Fibroblast of skin of left quadriceps (primary cell): ENCODE measurements at places on chromosomes 16 and 17.

DNA sequence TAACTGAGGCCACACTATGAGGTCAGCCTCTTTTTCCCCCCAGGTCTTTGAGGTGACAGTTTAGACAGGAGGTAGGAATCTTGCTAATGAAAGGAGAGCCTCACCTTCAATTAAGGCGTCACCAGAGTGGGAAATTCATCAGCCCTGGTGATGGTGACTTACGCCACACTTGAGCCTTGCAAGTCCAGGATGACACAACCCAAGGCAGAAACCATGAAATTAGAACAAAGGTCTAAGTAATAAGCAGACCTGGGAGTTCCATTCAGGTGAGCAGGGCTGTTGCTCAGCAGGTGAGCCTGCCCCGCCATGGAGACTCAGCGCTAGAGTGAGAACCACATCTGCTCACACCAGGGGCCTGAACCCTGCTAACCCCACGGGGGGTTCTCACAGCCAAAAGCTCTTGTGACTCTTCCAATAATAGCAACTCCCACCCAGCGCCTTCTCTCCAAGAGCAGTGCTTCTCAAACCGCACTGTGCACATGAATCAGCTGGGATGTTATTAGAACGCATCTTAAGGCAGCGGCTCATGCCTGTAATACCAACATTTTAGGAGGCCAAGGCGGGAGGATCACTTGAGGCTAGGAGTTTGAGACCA lies 28.7 kb upstream of the KIFC3 start:
- no peak for DNase-seq

GRCh38 chr17:75087182-75087557 lies 584 bp upstream of the SLC16A5 start:
- no peak for DNase-seq

GRCh38 chr17:5874486-5874885 lies 195.7 kb upstream of the WSCD1 start:
- no peak for DNase-seq

GRCh38 chr16:30041841-30042240 lies 10.8 kb upstream of the TLCD3B start:
- DNase-seq, result no peak

DNA sequence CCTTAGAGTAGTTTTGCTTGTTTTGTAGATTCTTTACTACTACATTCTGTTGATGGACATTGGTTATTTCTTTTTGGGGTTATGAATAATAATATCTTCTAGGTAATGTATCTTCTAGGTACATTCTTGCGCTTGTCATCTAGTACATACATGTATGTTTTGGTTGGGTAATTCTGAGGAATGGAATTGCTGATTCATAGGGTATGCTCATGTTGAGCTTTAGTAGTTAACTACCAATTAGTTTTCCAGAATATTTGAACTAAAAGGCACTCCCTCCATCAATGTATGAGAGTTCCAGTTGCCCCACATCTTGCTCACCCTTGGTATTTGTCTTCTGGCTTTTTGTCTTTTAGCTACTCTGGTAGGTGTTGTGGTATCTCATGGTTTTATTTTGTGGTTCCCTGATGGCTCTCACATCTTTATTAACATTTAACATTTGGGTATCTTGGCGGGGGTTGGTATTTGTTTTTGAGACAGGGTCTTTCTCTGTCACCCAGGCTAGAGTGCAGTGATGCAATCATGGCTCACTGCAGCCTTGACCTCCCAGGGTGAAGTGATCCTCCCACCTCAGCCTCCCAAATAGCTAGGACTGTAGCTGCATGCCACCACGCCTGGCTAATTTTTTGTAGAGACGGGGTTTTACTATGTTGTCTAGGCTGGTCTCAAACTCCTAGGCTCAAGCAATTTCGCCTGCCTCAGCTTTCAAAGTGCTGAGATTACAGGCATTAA lies 47.1 kb downstream of the SLC6A4 start:
- no peak for DNase-seq

- peak; percentile 61 for DNase-seq
These were observed 5.6 kb upstream of the CIITA start for GRCh38 chr16:10871157-10871991.

DNA sequence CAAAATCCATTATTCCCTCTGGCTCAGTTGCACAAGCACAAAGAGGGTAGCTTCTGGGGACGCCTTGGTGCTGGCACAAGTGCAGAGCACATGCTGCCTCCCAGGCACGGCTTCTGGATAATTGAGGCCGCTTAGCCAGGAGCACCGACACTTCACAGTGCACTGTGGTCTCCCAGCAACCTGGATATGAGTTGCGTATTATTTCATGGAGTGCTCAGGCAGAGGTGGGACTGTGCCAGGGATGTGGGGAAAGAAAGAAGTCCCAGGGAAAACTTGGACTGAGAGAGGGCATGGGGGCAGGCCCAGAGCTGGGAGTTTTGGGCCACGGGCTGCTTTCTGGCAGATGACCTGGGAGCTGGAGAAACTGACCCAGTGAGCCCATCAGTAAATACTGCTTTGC lies 37.5 kb downstream of the MPRIP start:
- no peak for DNase-seq
